ENCODE measurements at places on chromosomes 11 and 22.

DNA sequence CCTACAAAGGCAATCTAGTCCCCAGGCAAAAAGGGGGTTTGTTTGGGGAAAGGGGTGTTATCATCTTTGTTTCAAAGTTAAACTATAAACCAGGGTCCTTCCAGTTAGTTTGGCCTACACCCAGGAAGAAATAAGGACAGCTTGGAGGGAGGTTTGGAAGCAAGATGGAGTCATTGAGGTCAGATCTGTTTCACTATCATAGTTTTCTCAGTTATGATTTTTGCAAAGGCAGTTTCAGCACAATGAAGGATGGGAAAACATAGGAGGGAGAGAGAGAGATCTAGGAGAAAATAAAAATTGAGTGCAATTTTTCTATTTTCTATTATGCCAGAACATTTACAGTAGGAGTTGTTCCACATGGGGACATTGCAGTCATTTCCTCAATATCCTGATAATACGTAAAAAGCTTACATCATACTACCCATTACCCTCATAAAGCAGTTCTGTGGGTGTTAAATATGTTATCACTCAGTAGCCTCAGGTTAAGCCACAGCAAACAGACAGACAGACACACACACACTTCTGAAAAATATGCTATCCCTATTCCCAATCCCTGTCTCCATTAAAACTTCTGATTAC is 401.3 kb upstream of the FAT3 start:
- DNase-seq = no peak

GRCh38 chr11:120065176-120065575 is 72.7 kb downstream of the TRIM29 start:
- no peak for DNase-seq

GRCh38 chr11:69080257-69080995 is 31.7 kb downstream of the TPCN2 start:
- no peak for DNase-seq

DNA sequence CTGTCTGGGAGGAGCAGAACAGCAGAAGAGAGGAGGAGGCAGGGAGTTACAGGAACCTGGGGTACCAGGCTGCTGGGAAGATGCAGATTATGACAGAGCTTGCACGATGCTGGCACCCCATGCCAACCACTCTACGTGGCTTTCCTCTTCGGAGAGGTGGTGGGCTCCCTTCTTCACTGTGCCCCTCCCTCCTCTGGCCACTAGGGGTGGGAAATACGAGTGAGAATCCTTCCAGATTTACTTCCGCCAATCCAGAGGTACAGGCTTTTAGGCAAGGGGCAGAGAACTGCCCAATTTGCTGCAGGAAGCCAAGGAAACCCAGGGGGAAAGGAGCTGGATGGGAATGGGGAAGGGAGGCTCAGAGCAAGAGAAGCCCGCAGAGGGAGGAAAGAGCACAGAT is 12.3 kb downstream of the HYOU1 start:
- no peak for DNase-seq

- DNase-seq = no peak
Measured at GRCh38 chr11:70352601-70353000, 45.7 kb upstream of the CTTN start.

DNA sequence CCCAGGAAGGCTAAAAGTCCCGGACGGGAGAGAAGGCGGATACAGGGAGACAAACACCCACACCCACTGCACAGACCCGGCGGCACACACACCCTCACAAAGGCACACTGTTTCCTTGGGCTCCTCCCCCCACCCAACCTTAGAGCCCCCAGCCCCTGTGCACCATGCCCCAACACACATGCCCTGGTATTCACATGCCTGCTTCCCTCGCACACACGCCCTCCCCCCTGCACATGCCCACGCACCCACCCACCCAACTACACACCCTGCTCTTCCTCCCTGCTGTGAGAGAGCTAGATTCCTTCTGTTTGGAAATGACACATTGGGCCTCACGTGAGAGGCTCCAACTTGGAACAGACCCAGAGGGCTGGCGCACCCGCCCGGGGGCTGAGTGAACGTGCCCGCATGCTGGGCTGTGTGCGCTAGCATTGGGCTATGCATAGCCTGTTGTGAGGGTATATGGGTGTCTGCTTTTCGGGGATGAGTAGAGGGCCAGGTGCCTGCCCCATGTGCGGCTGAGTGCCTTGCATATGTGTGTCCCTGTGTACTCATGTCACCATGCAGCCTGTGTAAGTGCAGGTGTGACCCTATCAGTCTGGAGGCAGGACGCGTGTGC is 518 bp upstream of the CHRM1 start:
- no peak for DNase-seq

DNA sequence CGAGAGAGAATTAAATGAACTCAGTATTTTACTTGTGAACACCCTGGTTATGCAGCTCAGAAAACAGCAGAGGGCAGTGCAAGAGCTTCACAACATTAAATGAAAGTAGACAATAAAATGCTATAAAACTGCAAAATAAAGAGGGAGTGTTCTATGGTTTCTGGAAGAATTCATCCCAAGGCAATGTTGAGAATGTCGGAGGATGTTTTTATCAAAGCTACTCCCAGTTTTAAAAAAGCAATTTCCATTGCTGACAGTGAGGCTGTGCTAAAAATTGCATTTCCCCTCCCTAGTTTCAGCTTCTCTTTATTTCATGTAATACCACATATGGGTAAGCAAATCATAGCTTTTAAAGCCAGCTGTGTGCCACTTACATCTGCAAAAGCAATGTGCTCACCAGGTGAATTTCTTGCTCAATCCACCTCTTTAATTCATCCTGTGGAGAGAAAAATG is 296.8 kb downstream of the RAB38 start:
- no peak for DNase-seq

DNA sequence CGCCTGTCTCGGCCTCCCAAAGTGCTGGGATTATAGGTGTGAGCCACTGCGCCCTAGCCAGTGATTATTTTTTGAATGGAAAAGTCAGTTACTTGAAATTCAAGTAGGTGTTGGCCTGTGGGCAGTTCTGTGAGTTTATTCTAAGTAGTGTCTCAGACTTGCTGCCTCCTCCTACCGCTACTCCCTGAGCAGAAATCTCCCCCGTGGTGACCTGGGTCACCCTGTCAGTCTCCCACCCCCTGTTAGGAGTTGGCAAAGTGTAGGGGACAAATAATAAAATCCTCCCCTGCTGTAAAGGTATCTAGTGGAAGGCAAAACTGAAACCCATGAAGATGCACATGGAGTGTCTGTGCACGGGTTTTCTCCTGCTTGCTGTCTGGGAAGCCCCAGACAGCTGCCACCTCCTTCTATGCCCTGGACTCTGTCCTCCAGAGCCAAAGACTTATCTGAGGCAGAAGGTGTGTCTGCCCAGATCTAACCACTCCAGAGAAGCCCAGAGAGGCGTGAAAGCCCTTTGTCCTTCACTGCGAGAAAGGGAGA is 26.3 kb downstream of the SNAP29 start:
- no peak for DNase-seq

GRCh38 chr11:125072218-125072960 is 9.3 kb downstream of the SLC37A2 start:
- DNase-seq = no peak

DNA sequence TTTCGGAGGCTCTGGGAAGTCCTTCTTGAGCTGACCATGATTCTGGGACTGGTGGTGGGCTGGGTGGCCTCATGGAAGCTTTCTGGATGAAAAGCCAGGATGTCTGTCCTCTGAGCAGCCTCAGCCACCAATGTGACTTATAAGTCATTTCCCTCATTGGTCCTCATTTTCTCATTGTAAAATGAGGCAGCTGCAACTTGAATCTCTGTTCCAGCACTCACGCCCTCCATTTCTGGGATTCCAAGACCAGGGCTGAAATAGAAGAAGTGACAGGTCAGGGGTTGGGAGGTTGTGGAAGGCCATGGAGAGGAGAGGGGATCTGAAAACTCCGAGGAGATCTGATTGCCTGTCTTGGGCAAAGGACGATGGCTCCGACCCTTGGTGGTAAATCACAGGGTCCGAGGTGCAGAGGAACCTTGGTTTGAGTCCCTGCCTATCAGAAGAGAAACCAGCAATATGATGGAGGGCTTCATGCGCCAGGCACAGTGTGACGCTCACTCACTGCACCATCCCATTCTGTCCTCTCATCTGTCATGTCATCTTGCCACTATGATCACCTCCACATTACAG is 38.3 kb downstream of the TSPAN18 start:
- no peak for DNase-seq

Measured in cerebellar nuclear complex (tissue), 1 donor.